Calu3 (cell line): ENCODE measurements at places on chromosomes 2 and 18. TPM values are rescaled to one million over a fixed set of nuclear protein-coding genes. Genes with fewer than 3 reads are reported as not detected.

DNA sequence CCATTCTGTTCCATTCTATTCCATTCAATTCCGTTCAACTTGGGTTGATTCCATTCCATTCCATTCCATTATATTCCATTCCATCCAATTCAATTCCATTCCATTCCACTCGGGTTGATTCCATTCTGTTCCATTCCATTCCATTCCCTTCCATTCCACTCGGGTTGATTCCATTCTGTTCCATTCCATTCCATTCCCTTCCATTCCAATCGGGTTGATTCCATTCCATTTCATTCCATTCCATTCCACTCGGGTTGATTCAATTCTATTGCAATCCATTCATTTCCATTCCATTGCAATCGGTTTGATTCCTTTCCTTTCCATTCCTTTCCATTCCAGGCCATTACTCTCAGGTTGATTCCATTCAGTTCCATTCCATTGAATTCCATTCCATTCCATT lies 1138.4 kb downstream of the RPIA start:
- DNase-seq = no peak

- no peak for DNase-seq
Observed at GRCh38 chr2:107358362-107358761, 468.3 kb upstream of the RGPD4 start.

- no peak for DNase-seq
Observed at GRCh38 chr18:45526114-45526841, 89.0 kb upstream of the SLC14A2 start.

GRCh38 chr2:157804355-157804754 lies 71.8 kb downstream of the ACVR1 start:
- no peak for DNase-seq

Gene RAD51AP2
- total RNA-seq = not detected in 2 replicates

Gene SIGLEC15
- total RNA-seq = 0.28 and 0.83 TPM in 2 replicates

Gene ZNF397
- total RNA-seq = 27.9 and 29.2 TPM in 2 replicates
